ENCODE measurements at places on chromosomes 3 and 15.

DNA sequence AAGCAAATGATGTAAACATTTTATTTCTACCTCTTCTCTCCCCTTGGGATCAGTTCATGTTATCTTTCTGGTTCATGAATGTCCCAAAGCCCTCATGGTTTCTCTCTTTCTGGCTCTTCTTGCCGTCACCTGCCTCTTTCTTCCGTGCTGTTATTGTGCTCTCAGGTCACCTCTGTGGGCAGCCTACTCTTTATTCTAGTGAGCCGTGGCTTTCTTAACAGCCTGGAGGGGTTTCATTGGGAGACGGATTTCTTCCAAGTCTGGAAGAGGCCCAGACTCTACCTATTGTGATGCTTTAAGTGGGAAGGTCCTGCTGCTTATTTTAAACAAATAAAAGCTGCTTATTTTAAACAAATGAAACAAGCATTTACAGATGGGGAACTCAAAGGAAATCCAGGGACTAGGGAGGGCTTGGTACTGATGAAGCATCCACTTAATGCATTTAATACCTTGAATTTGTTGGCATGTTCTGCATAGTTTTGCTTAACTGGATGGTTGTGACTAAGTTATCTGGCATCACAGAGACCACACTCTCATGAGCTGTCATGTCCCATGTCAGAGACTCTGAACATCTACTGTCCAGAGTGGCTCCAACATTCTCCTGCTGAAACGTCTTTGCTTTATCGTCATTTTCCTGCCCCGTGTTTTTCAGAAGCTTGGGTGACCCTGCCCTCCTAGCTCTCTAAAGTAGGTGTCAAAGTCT, 443.3 kb downstream of the GABRG3 start:
- no peak for DNase-seq

DNA sequence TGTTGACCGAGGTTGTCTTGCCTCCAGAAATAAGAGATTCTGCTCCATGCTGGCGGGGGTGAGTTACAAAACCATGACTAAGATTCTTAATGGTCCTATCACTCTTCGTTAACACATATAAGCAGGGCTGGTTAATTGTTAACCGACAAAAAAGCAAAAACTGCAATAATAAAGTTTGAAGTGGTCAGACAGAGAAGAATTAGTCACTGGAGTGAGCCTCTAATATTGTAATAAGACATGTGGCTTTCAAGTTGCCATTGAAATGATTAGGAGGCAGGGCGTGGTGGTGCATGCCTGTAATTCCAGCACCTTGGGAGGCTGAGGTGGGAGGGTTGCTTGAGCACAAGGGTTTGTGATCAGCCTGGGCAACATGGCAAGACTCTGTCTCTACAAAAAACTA, 78.4 kb upstream of the NR2F2 start:
- no peak for DNase-seq

DNA sequence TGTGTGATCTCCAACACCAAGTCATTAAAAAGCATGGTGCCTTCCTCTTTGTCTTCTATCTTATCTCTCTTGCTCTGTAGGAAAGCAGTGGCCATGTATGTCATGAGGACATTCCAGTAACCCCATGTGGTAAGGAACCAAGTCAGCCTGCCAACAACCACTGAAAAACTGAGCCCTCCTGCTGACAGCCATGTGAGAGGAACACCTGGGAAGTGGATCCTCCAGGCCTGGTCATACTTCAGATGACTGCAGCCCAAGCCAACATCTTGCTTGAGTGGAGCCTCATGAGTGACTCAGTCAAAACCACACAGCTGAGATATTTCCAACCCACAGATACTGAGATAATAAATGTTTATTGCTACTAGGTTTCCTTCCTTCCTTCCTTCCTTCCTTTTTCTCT, 597.3 kb downstream of the ZIC1 start:
- no peak for DNase-seq

GRCh38 chr3:62817678-62818077, 57.5 kb downstream of the CADPS start:
- DNase-seq: no peak

DNA sequence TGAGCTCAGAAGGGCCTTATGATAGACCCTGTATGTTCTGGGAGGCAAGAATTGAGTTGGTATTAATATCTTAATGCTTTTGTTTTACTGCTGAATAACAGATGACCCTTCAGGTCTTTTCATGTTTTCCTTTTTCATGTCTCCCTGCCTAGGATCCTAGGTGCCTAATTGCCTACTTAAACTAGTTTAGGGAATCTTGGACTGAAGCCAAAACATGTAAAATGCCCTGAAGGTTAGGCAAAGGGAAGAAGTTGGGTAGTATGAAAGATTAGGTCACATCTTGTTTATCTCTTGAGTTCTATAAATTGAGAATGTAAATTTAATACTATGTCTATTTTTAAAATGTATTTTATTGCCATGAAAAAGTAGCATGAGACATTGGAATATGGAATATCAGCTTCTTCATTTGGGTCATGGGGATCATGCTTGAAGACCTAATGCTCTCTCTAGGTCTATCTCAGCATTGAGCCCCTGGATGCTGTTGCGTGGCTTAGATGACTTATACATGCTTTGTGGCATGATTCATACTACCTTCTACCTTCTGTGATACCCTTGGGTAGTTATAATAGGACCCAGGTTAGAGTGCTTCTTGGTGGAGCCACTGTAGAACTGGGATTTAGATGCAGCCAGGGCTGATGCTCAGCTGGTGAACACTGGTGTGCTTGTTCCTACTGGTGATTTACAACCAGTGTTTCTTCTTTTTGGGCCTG, 26.4 kb downstream of the RBM6 start:
- DNase-seq: no peak

- DNase-seq: no peak
Measured at GRCh38 chr15:70523616-70524015, 239.7 kb downstream of the UACA start.

DNA sequence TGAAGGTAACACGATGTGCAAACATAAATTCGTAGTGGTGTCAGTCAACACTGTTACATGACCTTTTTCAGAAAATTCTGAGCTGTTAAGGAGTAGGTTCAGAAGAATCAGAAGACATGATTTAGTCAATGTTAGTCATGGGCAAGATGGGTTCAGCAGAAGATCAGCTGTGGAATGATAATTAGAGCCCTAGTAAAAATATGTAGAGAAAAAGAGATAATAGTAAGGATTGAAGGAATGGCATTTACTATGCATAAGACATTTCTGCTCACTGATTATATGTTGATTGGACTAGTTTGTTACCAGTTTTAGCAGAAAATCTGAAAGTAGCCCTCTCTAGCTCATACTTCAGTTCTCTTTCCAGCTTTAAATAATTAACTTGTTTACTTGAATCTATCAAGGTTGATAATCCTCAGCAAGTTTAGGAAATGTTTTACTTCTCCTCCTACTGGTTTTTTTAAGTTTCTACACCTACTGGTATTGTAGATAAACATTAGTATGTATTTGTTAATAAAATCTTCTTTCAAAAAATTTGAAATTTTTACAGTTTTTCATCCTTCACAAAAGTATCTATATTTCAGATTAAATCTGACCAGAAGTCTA, 98.6 kb downstream of the ALCAM start:
- no peak for DNase-seq

DNA sequence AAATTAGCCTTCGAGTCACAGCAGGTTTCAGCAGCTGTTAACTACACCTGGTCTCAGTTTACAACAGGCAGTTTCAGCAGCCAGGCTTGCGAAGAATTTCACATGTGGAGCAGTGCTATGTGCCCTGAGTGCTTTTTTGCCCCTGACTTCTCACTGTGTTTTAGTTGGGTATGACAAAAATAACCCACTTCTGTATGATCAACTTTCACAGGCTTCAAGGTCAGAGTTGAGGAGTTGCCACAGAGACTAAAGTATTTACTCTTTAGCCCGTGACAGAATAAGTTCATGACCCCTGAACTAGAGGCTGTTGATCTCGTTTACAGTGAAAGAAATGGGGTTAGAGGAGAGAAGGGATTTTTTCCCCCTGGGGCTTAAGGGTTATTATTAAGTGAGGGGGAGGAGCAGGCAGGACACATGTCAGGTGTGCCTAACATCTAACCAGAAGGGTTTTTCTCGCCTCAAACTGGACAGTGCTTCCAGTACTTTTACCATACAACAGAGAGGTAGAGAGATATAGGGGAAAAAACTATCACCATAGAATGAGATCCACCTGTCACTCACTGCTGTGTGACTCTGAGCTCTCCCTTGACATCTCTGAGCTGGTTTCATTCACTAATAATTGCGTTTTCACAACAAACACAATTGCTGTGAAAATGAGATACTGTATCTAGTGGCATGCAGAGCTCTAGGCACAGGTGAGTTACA, 14.0 kb upstream of the TOPBP1 start:
- DNase-seq: no peak

GRCh38 chr15:34012461-34013028, 26.5 kb downstream of the AVEN start:
- DNase-seq: no peak

GRCh38 chr3:120496278-120497002, 45.6 kb upstream of the FSTL1 start:
- no peak for DNase-seq

GRCh38 chr3:14146381-14147065, 21.7 kb downstream of the TMEM43 start:
- DNase-seq: no peak

GRCh38 chr15:101192081-101192480, 59.8 kb downstream of the CHSY1 start:
- DNase-seq: no peak

- DNase-seq: peak; percentile 7
Measured at GRCh38 chr3:44045476-44046275, 196.0 kb upstream of the TOPAZ1 start.

DNA sequence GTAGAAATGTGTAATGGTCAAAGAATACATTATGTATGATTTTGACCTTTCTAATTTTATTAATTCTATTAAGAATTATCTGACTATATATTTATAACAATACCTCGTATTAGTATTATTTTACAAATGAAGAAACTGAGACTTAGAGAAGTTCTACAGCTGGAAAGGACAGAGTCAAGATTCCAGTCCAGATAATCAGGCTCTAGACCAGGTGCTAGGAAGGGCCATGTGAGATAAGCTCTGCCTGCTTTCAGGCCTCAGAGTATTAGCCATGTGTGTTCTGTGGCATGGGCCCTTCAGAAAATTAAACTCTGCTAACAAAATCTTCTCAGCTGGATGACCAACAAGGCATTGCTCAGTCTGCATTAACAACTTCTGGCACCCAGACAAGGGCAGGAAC, 87.5 kb downstream of the CD200R1L start:
- DNase-seq: no peak

DNA sequence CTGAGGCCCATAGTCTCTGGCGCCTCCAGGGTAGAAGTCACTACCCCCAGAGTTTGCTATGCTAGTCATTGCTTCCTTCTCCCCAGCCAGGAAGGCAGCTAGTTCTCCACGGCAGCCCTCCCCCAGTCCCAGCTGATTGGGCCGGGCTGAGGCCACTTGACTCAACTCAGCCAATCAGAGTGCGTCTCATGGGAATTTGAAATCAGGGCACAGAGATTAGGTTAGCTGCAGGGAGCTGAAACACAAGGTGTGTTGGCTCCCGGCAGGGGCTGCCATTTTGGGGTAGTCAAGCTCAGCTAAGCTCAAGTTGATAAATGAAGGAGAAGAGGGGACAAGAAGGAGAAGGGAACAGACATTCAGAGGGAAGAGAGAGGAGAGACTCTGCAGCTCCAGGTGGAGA, 32.8 kb downstream of the LINGO1 start:
- DNase-seq: no peak

GRCh38 chr3:24951180-24951579, 456.5 kb upstream of the THRB start:
- no peak for DNase-seq

DNA sequence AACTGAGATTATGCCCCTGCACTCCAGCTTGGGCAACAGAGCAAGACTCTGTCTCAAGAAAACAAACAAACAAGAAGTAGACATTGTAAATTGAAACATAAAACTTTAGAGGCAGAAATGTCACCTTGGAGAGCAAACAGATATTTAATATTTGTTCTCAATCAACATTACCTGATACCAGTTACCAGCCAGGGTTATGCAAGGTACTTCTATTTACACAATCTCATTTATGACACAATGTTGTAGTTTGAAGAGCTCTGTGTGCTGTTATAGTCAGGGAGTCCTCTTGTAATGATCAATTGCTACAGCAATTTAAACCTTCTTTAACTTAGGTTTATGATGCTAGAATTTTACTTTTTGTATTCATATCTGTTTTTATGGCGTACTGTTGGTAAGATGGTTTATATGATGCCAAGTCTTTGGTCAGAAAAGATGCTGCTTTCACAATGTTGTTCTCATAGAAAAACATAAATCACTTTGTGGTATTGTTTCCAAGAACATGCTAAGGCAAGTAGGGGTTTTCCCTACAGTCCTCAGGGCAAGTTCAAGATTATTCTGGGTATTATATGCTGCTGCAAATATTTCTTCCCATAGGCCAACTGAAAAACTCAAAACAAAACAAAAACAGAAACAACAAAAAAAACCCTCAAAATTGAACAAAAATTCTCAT, 173.5 kb downstream of the TNIK start:
- DNase-seq: no peak

- no peak for DNase-seq
Measured at GRCh38 chr3:166451997-166452396, 614.8 kb upstream of the BCHE start.

- no peak for DNase-seq
Measured at GRCh38 chr3:146274833-146275232, 23.9 kb upstream of the PLSCR4 start.

- no peak for DNase-seq
Measured at GRCh38 chr15:98717942-98718341, 69.6 kb downstream of the IGF1R start.

GRCh38 chr3:194588741-194589140, 44.5 kb downstream of the TMEM44 start:
- DNase-seq: no peak

- no peak for DNase-seq
Measured at GRCh38 chr15:78065973-78066946, 11.3 kb downstream of the TBC1D2B start.

DNA sequence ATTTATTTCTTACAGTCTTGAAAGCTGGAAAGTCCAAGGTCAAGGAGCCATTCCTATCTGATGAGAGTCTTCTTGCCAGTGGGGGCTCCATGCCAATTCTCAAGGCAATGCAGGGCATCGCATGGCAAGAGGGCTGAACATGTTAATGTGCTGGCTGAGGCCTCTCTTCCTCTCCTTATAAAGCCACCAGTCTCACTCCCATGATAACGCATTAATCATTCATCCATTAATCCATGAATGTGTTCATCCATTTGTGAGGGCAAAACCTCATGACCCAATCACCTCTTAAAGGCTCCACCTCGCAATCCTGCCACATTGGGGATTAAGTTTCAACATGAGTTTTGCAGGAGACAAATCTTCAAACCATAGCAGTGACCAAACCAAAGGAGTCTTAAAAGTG, 118.3 kb downstream of the PROS1 start:
- DNase-seq: no peak

- no peak for DNase-seq
Measured at GRCh38 chr15:57158997-57159668, 217.2 kb upstream of the CGNL1 start.

All from activated CD8-positive, alpha-beta memory T cell treated with anti-CD3 and anti-CD28 coated beads for 48 hours (primary cell).